ENCODE measurements at places on chromosomes 1 and 21.

GRCh38 chr1:31746687-31747086 lies 17.5 kb downstream of the ADGRB2 start:
- DNase-seq: no peak

GRCh38 chr1:96987186-96987703 lies 265.7 kb downstream of the PTBP2 start:
- DNase-seq: no peak

DNA sequence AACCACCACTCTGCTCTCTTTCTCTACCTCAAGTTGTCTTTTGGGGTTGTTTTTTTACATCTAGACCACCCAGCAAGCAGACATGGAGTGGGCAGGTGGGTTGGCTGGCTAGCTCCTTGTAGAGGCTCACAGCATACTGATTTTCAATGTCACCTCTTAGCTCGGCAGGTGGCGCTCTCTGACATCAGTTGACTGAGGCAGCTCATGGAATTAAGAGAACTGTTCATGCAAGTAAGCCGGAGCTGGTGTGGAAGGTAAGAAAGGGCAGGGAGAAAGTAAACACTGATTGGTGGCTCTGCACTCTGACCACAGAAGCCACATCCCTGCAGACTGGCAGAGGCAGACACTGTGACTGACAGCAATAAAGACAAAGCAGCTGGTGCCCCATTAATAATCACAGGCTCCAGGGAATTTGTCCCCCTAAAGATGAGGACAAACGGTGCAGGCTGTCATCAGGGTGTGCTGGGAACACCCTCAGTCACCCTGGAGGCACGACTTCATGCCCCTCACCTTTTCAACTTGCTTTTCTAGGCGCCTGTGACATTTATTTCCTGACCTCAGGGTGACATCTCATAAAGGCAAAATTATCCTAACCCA lies 226.8 kb downstream of the LMX1A start:
- DNase-seq: peak; percentile 65

GRCh38 chr21:41752231-41752681 lies 14.6 kb downstream of the RIPK4 start:
- DNase-seq: no peak

DNA sequence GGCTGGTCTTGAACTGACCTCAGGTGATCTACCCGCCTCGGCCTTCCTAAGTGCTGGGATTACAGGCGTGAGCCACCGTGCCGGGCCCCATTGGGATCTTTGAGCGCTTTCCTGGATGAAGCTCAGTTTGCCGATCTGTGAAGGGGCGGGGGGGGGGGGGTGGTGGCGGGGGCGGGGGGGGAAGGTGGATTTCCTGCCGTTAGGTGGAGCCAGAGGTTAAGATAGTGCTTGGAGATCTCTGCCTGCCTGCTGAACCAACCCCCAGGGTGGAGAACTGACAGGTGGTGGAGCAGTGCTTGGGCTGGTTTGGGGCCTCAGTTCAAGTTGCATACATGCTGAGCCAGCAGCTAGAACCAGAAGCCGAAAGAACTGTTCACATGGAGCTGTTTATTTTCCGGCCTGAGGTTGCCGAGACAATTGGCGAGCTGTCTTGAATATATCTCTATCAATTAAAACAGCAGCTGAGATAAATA lies 1.7 kb downstream of the TMCC2 start:
- peak; percentile 88 for DNase-seq

All from activated CD4-positive, alpha-beta T cell treated with anti-CD3 and anti-CD28 coated beads, Interleukin-10, Interleukin-2, amounts not matched to agents 100 ng/mL and 50 ng/mL, durations not matched to agents 16 hours and 8 hours (primary cell).